ENCODE measurements at places on chromosomes 2 and 18. TPM values are rescaled to one million over a fixed set of nuclear protein-coding genes. Genes with fewer than 3 reads are reported as not detected.
A peak's percentile ranks its signal among the peaks of the same experiment; 100 is the strongest.

GRCh38 chr2:204255526-204255925 lies 289.7 kb upstream of the PARD3B start:
- DNase-seq: no peak

GRCh38 chr2:111626037-111626864 lies 257.7 kb downstream of the ANAPC1 start:
- no peak for DNase-seq

DNA sequence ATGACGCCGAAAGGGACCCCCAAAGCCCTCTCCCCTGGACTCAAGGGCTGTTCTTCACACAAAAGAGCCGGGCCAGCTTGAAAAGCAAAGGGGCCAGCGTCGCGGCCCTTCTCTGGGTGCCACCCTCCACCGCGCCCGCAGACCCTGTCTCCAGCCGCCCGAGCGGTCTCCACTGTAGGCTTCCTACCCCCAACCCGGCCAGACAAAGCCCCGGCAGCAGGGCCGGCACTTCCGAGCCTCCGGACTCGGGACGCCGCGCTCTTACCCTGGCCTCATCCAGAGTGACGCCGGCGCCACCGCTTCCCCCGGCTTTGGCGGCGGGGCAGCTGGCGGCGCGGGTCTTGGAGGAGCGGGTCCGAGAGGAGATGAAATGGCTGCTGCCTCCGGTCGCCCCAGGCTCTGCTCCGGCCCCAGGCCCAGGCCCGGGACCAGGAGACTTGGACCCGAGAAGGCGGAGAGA lies 603 bp downstream of the ATAD2B start:
- DNase-seq: peak; percentile 45

GRCh38 chr18:56903686-56904085 lies 243.2 kb upstream of the BOD1L2 start:
- DNase-seq: no peak

DNA sequence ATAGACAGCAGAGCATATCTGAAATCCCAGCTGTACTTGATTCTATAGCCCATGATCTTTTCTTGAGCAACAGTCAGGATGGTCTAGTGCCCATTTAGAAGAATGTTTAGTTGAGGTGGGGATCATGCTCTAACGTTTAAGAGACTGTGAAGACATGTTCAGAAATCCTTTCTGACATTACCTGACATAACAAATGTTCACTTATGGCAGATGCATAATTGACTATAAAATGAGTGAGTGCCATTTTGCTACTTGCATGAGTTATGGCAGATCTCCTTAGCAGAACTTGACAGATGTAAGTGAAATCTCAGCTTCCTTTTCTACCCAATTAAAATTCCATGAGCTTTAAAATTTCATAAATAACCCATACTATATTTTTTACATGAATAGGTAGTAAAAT lies 209.5 kb upstream of the MMADHC start:
- DNase-seq: no peak

GRCh38 chr2:166074430-166074829 lies 53.4 kb downstream of the SCN1A start:
- no peak for DNase-seq

- DNase-seq: peak; percentile 85
Measured at GRCh38 chr2:162297925-162298552, 20.4 kb downstream of the IFIH1 start.

GRCh38 chr2:197873293-197873701 lies 68.9 kb downstream of the PLCL1 start:
- no peak for DNase-seq

DNA sequence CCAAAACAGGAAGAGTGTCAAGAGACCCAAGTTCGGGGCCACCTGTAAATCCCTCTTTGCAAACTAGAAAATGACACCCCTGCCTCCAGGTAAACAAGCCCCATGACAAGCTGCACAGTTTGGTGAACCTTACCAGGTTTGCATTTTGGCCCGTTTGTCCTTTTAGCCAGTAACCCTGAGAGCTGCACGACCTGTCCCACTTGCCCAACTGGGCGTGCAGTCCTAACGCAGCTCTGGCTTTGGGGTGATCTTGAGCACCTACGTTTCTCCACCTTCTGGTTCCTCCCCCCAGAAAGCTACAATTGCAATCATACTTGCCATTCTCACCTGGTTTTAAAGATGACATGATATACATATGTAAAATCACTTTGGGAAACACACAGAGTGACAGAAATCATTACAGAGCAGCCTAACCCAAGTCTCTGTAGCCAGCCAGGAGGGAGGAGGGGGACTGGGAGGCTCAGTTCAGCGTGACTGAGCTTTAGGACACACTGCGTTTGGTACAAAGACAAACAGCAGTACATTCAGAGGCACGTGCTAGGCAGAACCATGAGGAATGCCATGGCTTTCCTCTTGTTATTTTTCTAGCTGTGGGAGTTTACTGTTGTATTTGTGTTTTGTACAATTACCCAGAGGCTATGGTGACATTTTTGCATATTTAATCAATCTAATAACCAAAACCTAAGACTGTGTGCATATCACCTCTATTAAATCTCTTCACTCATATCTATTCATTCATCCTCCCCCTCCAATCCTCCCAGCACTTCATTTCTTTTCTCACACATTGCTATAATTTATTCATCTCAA lies 304.0 kb downstream of the IRS1 start:
- no peak for DNase-seq

GRCh38 chr2:226308986-226309385 lies 490.6 kb downstream of the IRS1 start:
- DNase-seq: peak; percentile 56

DNA sequence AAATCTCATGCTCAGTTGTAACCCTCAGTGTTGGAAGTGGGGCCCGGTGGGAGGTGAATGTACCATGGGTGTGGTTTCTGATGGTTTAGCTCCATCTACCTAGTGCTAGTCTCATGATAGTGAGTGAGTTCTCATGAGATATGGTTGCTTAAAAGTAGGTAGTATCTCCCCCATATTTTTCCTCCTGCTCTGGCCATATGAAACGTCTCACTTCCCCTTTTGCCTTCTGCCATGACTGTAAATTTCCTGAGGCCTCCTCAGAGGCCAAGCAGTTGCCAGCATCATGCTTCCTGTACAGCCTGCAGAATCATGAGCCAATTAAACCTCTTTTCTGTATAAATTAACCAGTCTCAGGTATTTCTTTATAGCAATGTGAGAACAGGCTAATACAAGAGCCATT lies 62.8 kb upstream of the RNF152 start:
- DNase-seq: no peak

DNA sequence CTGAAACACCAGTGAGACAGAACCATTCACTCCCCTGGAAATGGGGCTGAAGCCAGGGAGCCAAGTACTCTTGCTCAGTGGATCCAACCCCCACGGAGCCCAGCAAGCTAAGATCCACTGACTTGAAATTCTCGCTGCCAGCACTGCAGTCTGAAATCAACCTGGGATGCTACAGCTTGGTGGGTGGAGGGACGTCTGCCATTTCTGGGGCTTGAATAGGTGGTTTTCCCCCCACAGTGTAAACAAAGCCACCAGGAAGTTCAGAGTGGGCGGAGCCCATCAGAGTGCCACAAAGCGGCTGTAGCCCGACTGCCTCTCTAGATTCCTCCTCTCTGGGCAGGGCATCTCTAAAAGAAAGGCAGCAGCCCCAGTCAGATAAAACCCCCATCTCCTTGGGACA lies 292.8 kb downstream of the LNPK start:
- DNase-seq: no peak

DNA sequence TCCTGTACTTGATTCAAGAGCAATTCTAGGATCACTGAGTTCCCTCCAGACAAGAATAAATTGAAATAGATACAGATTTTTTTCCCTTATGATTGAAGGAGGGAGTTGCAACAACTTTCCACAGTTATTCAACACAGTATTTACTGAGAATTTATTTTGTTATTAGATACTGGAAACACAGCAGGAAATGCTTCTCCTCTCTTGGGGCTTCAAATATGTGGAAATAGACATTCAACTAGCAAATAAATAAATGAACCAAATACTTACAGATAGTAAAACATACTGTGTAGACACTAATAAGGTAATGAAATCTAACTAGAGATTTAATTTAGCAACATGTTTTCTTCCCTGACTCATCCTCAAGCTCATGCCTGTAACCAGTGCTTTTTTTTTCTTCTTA lies 169.2 kb downstream of the LNPK start:
- no peak for DNase-seq

- no peak for DNase-seq
Measured at GRCh38 chr2:195543902-195544894, 112.8 kb upstream of the SLC39A10 start.

DNA sequence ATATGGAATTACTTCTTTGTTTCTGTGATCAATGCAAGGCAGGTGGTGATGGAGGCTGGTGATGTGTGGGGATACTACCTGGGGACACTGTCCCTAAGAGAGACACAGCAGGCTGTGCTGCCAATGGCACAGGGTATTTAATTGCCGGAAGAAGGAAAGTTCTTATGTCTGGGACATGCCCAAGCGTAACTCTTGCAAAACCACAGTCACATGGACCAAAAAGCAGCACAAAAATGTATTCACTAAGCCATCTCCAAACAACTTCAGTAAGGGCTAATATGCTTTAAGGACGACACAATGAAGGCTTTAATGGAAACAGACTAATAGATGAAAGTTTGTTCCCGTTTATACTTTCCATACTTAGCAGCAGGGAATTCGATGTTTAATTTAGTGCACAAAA lies 49.7 kb upstream of the AP1S3 start:
- DNase-seq: no peak

- no peak for DNase-seq
Measured at GRCh38 chr2:155830817-155831579, 501.5 kb downstream of the NR4A2 start.

DNA sequence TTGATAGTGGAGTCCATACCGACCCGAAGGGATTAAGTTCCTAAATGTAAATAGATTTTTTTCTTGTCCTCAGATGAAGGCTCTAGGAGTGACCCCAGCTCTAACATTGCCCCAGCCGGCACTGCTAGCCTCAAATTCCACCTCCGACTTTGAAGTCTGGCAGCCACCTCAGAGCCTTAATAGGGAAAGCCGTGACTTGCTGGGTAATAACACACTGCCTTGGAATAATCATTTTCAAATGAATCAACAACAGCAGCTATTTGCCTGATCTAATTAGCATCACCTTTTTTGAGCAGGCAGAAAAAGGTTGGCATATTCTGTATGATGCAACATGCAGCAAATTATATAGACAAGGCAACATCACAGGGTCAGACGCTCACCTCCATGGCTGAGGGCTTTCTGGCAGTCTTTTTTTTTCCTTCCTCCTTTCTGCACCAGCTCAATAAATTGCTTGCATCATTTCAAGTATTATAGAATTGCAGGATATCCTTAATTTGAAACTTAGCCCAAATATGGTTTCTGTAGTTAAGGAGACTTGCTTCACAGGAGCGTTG lies 276.5 kb upstream of the ATP5MC3 start:
- no peak for DNase-seq

DNA sequence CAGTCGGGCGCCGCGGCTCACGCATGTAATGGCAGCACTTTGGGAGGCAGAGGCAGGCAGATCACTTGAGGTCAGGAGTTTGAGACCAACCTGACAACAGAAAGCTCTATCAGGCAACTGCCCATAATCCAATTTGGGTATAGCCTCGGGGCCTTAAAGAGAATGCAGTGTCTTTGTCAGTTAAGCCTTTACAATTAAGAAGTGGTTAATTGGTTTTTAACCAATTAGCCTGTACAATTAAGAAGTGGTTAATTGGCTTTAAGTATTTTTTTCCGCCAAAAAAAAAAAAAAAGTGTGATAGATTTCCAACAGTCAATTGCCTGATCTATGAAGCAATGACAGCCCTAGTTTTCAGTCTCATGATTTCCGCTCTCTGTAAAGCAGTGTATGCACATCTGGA lies 74.6 kb upstream of the NARS1 start:
- no peak for DNase-seq

DNA sequence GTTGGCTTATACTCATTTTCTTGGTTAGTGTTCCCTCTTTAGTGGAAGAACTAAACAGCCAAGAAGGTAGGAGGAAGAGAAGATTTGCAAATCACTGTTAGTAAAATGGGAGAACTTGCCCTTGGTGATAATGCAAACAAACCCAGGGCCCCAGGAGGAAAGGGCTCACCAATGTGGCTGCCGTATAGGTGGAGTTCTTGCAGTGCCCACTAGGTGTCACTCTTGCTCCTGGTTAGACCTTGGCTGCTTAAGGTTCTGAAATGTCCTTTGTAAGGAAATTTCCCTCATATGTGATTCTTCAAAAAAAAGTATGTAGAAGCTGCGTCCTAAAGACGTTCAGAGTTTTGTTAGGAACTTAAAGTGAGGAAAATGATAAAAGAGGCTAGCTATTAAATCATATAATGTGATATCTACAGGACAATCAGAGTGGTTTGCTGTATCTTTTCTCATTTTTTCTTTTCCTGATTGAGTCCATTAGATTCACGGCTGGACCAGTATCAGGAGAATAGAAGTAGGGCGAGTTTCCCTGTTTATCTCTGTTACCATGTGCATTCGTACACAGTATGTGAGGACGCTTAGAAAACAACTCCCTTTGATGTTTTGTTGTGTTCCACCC lies 48.6 kb downstream of the RPIA start:
- DNase-seq: peak; percentile 42

DNA sequence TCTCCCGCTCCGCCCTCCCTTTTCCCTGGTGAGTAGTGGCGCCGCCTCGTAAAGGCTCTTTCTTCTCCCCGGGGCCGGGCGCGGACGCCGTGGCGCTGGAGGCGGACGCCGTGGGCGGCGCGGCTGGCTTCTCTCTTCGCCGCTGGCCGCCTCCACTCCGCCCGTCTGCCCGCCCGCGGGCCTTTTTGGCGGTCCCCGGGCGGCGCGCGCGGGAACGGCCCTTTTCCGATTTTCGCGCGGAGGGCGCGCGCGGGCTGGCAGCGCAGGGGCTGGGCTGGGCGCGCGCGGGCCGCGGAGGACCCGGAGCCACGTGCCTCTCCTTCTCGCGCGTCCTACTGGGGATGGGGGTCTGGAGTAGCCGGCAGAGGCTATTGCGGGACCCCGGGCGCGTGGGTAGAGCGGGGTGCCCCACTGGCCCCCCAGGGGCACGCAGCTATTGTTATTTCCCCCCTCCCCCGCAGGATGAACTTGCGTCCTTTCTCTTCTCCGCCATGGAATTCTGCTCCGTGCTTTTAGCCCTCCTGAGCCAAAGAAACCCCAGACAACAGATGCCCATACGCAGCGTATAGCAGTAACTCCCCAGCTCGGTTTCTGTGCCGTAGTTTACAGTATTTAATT lies 472 bp downstream of the SLC20A1 start:
- peak; percentile 55 for DNase-seq

The FAM237A gene
- polyA plus RNA-seq: not detected

The CNRIP1 gene
- 22.4 TPM for polyA plus RNA-seq

The TMEM198 gene
- polyA plus RNA-seq: 3.6 TPM

The KCNG2 gene
- 0.86 TPM for polyA plus RNA-seq

The SLC14A1 gene
- polyA plus RNA-seq: 0.74 TPM

The BOLL gene
- polyA plus RNA-seq: 3.0 TPM

The NT5C1B gene
- not detected for polyA plus RNA-seq

The GMCL1 gene
- polyA plus RNA-seq: 10.6 TPM

The TTLL4 gene
- polyA plus RNA-seq: 26.8 TPM

The ALPI gene
- not detected for polyA plus RNA-seq
